ENCODE measurements at places on chromosomes 5 and 9.

DNA sequence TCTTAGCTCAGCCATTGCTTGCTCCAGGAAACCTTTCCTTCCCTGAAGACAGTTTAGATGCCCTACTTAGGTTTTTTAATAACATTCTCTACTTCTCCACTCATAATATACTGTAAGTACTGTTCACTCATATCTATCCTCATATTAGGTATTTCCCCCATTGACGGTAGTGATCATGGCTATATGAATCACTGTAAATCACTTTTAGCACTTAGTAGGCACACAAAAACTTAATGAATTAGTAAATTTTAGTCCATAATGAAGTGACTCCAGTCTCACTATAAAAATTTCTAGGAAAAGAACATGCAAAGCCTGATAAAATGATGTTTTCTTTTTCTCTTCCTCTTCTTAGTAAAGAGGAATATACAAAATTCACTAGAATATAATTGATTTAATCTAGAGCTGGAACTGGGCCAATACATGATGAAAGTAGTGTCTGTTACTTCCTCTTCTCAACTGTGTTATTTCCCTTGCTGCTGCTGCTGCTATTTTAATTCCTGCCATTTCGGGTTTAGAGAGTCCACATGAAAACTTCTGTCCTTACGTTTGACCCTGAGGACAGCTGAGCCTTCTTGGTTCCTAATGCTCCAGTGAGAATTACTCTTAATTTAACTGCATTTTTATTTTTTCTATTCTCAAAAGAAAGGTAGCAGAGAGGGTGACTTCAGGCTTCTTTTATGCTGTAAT lies 73.5 kb downstream of the LNPEP start:
- DNase-seq: no peak

DNA sequence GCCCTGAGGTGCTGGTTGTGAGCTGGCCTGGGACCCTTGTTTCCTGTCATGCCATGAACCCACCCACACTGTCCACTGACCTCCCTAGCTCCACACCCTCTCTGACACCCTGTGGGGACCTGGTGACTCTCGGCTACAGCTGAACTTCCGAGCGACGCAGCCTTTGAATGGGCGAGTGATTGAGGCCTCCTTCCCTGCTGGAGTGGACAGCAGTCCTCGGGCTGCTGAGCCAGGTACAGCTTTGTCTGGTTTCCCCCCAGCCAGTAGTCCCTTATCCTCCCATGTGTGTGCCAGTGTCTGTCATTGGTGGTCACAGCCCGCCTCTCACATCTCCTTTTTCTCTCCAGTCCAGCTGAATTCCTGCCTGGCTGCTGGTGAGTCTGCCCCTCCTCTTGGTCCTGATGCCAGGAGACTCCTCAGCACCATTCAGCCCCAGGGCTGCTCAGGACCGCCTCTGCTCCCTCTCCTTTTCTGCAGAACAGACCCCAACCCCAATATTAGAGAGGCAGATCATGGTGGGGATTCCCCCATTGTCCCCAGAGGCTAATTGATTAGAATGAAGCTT lies 6.1 kb downstream of the CA9 start:
- no peak for DNase-seq

DNA sequence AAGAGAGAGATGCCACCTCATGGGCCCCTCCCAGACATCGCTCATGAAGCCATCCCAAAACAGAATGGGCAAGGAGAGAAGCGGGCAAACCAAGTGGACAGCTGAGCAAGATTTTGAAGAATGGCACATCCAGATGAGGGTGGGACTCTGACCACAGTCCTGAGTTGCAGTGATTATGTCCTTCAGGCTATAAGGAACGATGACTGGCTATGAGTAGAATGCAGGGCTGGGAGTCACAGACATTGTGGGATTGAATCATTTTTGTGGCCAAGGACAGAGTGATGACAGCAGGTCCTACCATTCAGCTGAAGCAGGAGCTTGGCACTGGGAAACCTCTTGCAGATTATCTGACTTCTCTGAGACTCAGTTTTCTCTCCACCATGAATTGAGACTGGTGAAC lies 245.7 kb upstream of the SLC30A5 start:
- no peak for DNase-seq

DNA sequence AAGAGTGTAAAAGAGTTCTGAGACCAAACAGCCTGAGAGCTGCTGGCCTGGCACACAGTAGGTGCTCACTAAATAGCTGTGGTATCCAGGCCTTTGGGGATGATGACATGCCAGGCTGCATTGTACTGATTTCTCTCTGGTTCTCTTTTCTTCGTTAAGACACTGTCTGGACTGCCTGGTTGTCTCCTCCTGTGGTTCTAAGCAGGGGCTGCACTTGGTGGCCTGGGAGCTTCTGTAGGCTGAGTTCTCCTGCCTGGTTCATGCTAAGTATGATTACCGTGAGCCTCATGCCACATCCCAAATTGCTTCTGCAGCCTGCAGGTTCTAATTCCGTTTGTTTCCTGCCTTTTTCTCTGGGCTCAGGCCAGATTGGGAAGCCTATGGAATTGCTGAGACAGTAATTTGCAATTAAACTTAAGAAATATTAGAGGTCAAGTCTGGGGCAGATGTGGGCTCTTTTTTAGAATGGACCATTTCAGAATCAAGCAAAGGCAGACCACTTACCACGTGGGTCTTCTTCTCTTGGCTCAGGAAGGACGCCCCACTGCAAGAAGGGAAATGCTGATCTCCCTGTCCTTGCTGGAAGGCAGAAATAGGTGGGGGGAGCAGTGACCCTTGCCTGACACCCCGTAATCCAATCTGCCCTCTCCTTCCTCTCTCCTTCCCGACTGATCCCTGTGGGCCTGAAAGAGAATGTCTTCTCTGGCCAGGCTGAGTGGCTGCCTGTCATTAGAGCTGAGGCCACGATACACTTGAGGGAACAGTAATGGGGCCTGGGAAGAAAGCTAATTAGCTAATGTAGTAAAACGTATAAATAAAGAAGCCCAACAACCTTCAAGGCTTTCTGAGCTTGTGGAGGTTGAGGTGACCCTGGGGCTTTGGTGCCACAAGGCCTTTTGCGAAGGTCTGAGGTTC lies 21.9 kb upstream of the BOD1 start:
- DNase-seq: no peak

- DNase-seq: no peak
These were observed 133.8 kb downstream of the RAB3C start for GRCh38 chr5:58716713-58717112.

DNA sequence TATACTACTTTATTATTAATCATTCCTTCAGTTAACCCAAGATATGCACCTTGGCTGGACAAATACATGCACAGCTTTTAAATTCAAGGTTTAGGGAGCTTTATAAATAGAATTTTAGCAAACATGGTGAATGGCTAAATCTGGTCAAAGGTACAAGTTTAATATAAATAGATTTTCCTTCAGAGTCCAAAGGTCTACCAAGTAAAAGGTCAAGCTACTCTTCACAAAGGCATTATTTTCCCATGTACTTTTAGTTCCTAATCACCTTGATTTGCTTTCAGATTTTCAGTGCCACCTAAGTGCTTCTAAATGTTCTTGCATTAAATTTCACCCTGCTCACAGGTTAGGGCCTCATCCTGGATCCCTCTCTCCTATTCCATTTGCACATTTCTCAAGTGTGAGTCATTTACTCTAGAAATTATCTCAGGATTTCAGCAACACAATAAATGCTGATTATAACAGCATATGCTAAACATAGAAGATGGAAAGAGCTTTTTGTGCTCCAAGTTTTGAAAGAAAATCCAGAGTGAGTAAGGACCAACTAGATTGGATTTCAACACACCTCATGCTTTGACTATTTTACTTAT lies 459.4 kb upstream of the ITGA1 start:
- DNase-seq: no peak
